Adipocyte (in vitro differentiated cells): ENCODE measurements at places on chromosomes 3 and 15.
A peak's percentile ranks its signal among the peaks of the same experiment; 100 is the strongest.

- DNase-seq: peak; percentile 68
These were observed 103.4 kb upstream of the HACD2 start for GRCh38 chr3:123688241-123688747.

DNA sequence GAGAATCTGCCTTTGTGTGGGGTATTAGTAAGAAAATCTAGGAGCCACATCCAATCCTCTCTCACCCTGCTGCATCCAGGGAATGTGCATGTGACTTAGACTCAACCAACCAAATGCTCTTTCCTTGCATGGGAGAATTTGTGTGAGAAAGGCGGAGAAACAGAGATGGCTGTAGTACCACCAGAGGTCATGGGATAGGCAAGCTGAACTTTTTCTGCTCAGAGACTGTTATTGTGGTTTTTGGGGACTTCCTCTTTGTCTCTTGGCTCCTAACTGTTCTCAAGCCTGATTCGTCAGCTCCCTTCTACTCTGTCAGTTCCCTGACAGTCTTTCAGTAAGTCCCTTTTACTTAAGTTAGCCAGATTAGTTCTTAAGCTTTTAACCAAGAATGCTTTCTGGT is 2.6 kb upstream of the ZSCAN2 start:
- DNase-seq: no peak

DNA sequence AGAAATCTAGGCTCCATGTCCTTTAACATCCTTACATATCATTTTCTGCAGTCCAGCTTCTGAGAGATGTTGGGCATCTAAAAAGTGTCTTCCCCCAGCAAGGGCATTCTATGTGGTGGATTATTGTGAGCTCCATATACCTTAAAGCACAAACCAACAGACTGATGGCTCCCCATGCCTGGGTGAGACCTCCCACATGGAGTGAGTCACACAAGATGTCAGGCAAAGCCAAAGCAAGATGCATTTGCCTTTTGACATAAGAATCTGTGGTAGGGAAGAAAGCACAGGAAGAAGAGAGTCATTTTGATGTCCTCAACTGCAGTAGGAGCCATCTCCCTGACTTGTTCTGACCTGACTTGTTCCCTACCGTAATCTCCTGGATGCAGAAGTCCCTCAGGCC is 238.7 kb upstream of the EIF1B start:
- DNase-seq: no peak

- no peak for DNase-seq
These were observed 27.3 kb downstream of the PTPN23 start for GRCh38 chr3:47407896-47408838.

DNA sequence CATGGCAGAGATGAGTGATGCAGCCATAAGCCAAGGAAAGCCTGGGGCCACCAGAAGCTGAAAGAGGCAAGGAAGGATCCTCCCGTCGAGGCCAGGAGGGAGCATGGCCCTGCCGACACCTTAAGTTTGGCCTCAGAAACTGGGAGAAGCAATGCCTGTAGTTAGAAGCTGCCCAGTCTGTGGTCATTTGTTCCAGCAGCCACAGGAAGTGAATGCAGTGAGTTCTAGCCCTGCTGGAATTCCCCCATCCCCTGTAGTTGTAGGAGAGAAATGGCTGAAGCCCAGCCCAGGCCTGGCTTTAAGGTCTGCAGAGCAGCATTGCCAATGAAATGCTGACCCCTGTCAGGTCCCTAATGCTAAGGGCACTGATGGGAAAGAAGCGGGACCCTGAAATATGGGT is 12.2 kb upstream of the CHSY1 start:
- DNase-seq: no peak
